ENCODE measurements at places on chromosomes 5 and 9. TPM values are rescaled to one million over a fixed set of nuclear protein-coding genes. Genes with fewer than 3 reads are reported as not detected.

ZNF883 gene
- total RNA-seq: 3.0 TPM

NTNG2 gene
- total RNA-seq: 1.2 TPM

OGN gene
- 13.6 TPM for total RNA-seq

SOX30 gene
- total RNA-seq: not detected

QRFP gene
- not detected for total RNA-seq

GRXCR2 gene
- not detected for total RNA-seq

CHSY3 gene
- 5.6 TPM for total RNA-seq

CARTPT gene
- 3.9 TPM for total RNA-seq

C9orf50 gene
- total RNA-seq: not detected

DNA sequence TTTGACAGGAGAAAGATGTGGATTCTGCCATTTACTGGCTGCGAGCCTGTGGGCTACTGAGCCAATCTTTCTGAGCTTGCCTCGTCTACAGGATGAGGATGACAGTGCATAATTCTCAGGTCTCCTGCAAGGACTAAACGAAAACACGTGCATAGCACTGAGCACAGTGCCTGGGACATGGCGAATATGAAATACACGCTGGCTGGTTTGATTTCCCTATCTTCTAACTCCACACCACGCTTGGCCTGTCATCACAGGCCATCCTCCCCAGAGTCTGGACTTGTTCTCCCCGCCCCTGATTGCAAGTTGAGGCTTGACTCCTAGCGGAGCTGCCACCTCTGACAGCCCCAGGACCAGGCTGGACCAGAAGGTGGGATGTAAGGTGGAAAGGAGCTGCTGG, 37.9 kb downstream of the ARPC5L start:
- no peak overlapping the region for H3K27ac ChIP-seq
- H3K27me3 ChIP-seq: no peaks in the 10 kb centered on the region
- peaks cover 25% of the 10 kb centered on the region for H3K36me3 ChIP-seq
- no peak overlapping the region for H3K4me3 ChIP-seq
- H3K4me1 ChIP-seq: no peaks in the 10 kb centered on the region
- no peak for DNase-seq

DNA sequence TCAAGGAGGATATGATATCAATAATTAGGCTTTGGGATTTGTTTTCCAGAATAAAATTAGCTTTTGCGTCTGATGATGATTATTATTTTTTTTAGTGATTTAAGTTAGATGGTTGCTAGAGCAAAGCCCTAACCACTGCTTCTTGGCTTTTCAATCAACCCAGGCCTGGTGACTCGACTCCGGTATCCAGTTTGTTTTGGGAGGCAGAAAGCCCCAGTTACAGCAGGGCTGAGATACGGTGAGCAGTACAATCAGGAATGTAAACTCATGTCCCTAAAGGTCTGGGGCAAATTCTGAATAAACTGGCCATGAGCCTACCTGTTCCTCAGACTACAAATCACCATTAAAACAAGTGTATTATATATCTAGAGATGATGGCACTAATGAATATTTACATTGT, 24.4 kb upstream of the CYFIP2 start:
- no peaks in the 10 kb centered on the region for H3K4me1 ChIP-seq
- no peak overlapping the region for H3K4me3 ChIP-seq
- H3K36me3 ChIP-seq: no peaks in the 10 kb centered on the region
- no peaks in the 10 kb centered on the region for H3K27me3 ChIP-seq
- no peak overlapping the region for H3K27ac ChIP-seq

- H3K27me3 ChIP-seq: no peaks in the 10 kb centered on the region
- H3K36me3 ChIP-seq: no peaks in the 10 kb centered on the region
- no peaks in the 10 kb centered on the region for H3K4me1 ChIP-seq
- no peak for DNase-seq
Observed at GRCh38 chr5:44842496-44843282, 33.9 kb downstream of the MRPS30 start.

DNA sequence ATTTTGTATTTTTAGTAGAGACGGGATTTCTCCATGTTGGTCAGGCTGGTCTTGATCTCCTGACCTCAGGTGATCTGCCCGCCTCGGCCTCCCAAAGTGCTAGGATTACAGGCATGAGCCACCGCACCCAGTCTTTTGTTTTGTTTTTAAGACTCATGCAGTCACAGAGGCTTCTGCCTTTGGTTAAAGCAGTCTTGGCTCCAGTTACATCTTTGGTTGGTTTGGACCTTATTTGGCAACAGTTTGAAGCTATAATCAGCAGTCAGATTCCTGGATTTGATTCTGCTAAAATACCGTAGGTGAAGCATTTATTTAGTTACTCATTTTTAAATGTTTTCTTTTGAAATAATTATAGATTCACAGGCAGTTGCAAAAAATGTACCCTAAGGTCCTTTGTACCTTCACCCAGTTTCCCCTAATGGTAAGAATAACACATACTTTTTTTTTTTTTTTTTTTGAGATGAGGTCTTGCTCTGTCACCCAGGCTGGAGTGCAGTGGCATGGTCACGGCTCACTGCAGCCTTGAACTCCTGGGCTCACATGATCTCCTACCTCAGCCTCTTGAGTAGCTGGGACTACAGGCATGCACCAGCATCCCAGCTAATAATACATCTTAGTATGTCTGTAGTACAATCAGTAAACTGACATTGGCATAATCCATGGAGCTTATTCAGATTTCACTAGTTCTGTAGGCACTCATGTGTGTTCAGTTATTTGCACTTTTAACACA, 15.7 kb downstream of the USP20 start:
- H3K4me3 ChIP-seq: no peak overlapping the region
- H3K27me3 ChIP-seq: no peaks in the 10 kb centered on the region
- peaks cover 22% of the 10 kb centered on the region for H3K4me1 ChIP-seq
- peak overlapping the region; percentile 88 for H3K27ac ChIP-seq
- peaks cover 17% of the 10 kb centered on the region for H3K36me3 ChIP-seq
- peak; percentile 89 for DNase-seq

GRCh38 chr5:52825826-52826225, 38.1 kb downstream of the ITGA1 start:
- H3K36me3 ChIP-seq: no peaks in the 10 kb centered on the region
- H3K4me1 ChIP-seq: no peaks in the 10 kb centered on the region
- H3K27me3 ChIP-seq: no peaks in the 10 kb centered on the region

DNA sequence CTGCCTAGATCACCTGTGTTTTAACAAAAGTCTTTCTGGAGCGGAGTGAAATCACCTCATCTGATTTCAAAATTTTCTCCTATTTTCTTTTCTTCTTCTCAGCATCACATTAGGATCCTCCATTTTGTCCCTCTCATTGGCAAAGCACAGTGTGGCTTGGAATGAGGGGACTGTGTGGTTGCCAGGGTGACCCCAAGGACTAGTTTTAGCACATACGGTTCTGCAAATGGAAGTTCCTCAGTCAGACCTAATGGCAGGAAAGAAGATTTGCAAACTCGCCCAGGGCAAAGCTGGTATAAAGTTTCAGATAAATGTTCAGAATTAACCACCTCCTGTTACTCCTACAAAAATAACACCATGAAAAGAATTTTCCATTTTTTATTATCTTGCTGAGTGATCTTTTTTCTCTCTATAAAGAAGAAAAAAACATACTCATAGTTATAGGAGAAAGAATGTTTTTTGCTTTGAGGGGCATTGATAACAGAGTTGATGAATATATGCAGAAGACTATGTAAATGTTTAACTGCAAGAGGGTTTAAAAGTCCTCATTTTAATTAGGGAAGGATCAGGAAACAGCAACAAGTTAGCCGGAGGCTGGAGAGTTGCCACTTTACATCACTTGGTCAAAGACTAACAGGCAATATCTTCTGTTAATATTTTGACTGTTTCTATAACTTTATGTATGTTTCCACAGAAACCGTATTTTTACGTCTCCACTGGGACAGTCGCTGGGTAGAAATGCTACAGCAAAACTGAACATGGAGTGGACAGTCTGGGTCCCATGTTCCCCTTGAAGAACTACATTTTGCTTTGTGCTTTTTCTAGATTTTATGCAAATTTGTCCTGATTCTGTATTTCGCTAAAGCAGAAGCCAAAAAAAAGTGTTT, 257.8 kb downstream of the NR2F1-AS1 start:
- H3K4me1 ChIP-seq: no peaks in the 10 kb centered on the region
- H3K27me3 ChIP-seq: no peaks in the 10 kb centered on the region
- H3K4me3 ChIP-seq: no peak overlapping the region
- no peaks in the 10 kb centered on the region for H3K36me3 ChIP-seq
- no peak for DNase-seq

- H3K4me3 ChIP-seq: no peak overlapping the region
- H3K36me3 ChIP-seq: no peaks in the 10 kb centered on the region
- H3K4me1 ChIP-seq: no peaks in the 10 kb centered on the region
- H3K27ac ChIP-seq: no peak overlapping the region
- no peak for DNase-seq
- H3K27me3 ChIP-seq: no peaks in the 10 kb centered on the region
Observed at GRCh38 chr9:74358959-74359358, 138.2 kb upstream of the RORB start.

- no peaks in the 10 kb centered on the region for H3K36me3 ChIP-seq
- no peaks in the 10 kb centered on the region for H3K27me3 ChIP-seq
- DNase-seq: no peak
- H3K4me3 ChIP-seq: no peak overlapping the region
- H3K4me1 ChIP-seq: peaks cover 14% of the 10 kb centered on the region
Observed at GRCh38 chr5:34608859-34609648, 47.1 kb upstream of the RAI14 start.

GRCh38 chr9:84557751-84558150, 111.8 kb upstream of the NTRK2 start:
- no peaks in the 10 kb centered on the region for H3K27me3 ChIP-seq
- no peak overlapping the region for H3K27ac ChIP-seq
- H3K4me1 ChIP-seq: peaks cover 5% of the 10 kb centered on the region
- no peaks in the 10 kb centered on the region for H3K36me3 ChIP-seq
- peak; percentile 9 for DNase-seq
- H3K4me3 ChIP-seq: no peak overlapping the region

- peaks cover 5% of the 10 kb centered on the region for H3K36me3 ChIP-seq
- no peaks in the 10 kb centered on the region for H3K27me3 ChIP-seq
- H3K4me3 ChIP-seq: no peak overlapping the region
- no peak for DNase-seq
- peak overlapping the region; percentile 22 for H3K27ac ChIP-seq
- H3K4me1 ChIP-seq: peaks cover 22% of the 10 kb centered on the region
Observed at GRCh38 chr9:113589890-113590289, 126.4 kb downstream of the RGS3 start.

- no peak overlapping the region for H3K27ac ChIP-seq
- H3K27me3 ChIP-seq: no peaks in the 10 kb centered on the region
- H3K4me3 ChIP-seq: no peak overlapping the region
- DNase-seq: no peak
Observed at GRCh38 chr5:97418462-97418861, 235.4 kb upstream of the RIOK2 start.

- no peaks in the 10 kb centered on the region for H3K36me3 ChIP-seq
- no peak for DNase-seq
- H3K4me3 ChIP-seq: no peak overlapping the region
- H3K27me3 ChIP-seq: no peaks in the 10 kb centered on the region
Observed at GRCh38 chr9:134169724-134170401, 5.5 kb upstream of the RNU6ATAC start.

- peaks cover 6% of the 10 kb centered on the region for H3K4me1 ChIP-seq
- H3K27ac ChIP-seq: no peak overlapping the region
Observed at GRCh38 chr5:76525956-76526355, 97.2 kb downstream of the F2RL2 start.
